Effector memory CD4-positive, alpha-beta T cell (primary cell): ENCODE measurements at places on chromosomes 7 and 10.

DNA sequence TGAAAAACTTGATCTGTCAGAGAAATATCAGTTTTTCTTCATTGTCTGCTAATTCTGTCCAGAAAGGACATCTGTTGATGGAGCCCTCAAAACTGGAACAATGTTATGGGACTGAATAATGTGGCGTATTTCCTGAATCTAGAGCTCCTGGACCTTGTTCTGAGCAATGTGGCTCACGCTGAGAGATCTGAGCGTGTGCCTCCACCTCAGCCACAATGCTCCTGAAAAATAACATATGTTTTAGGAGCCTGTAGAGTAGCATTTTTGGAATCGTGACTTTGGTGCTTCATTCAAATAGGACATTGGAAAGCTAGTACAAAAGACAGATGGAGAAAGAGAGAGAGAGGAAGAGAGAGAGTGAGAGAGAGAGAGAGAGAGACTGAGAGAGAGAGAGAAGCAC, 110.3 kb downstream of the BMPER start:
- DNase-seq = no peak

DNA sequence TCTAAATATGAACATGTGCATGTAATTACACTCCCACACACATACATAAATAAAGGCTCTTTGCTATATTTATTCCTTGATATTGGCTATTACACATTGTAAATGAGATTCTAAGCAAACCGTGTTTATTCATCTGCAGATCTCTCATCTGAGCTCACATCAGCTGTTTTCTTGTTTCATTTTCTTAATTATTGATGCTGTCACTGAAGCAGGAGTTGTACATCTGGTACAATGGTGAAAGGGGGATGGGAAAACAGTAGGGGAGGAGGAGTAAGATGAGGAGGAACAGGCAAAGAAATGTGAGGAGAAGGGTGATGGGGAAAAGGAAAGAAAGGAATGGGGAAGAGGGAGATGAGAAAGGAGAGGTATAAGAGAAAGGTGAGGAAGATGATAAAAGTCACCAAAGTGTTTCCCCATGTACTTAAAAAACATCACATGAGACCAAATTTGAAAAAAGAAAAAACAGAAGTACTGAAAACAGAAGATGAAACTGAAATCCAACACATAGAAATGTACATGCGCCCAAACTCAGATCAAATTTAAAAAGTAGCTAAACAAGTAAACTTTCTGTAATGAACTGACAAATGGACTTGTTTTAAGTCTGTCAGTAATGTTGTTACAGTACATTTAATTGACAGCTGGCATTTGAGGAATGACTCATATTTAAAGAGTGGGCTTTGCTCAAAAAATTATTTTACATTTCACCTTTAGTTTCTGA, 472.2 kb downstream of the ARL4A start:
- no peak for DNase-seq

DNA sequence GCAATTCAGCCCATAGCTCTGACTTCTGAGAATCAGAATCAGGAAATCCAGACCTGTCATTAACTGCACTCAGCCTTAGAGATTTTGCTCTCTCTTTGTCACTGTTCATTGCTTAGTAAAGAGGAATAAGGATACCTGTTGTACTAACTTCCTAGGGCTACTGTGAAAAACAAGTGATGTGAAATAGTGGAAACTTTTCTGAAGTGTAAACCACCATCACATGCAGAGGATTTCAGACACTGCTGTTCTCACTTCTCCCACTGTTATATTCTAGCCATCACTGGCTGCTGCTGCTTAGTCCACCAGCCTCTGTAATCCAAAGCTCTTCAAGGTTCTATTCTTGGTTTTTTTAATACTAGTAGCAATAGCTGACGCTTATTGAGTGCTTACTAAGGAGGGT, 129.6 kb upstream of the CCDC6 start:
- DNase-seq = no peak

GRCh38 chr7:7175075-7175695, 7.2 kb upstream of the C1GALT1 start:
- no peak for DNase-seq

DNA sequence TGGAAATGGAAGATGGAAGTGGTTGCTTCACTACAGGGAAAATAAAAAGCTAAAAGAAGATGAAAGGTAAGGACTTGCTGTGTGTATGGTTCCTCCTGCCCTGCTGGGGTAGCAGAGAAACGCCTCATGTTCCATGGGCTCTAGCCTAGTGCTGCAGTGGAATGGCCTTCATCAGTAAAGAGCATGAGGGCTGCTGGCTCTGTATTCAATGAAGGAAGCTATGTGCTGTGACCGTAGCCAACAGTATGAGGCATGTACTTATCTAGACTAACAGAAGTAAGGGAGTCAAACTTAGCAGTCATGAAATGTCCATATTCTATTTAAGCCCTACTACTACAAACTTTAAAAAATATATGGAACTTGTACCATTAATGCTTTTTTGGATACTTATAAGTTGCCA, 54.3 kb downstream of the GDI2 start:
- DNase-seq = no peak

DNA sequence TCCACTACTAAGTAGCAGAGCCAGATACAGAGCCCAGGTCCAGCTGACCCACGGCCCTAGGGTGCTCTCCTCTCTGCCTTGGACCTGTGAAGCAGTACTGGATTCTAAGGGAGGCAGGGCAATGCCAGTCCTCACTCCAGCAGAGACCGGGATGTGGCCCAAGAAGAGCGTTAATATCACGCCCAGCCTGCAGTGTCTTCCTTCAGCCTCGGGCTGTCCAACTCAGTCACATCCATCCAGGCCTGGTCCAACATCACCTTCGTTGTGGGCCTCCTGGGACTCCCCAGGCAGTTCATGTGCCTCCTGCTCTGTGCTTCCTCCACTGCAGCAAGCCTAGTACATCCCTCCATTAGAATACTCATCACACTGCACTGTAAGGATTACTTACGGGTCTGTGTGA, 114.5 kb downstream of the GRID1 start:
- no peak for DNase-seq

DNA sequence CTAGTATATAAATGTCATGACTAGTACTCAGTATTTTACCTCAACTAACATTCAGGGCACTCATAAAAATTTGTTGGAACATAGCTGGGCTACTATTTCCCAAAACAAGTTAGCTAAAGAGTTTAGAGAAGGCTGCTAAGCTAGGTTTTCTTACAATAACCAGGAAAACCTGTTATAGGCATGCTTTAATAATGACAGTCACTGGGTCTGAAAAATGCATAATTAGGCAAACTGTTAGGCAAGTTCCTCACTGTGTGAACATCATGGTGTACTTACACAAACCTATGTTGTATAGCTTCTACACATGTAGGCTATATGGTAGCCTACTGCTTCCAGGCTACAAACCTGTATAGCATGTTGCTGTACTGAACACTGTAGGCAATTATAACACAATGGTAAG, 79.0 kb downstream of the DNAJC1 start:
- DNase-seq = no peak

GRCh38 chr7:15920953-15921352, 234.5 kb upstream of the MEOX2 start:
- no peak for DNase-seq

- DNase-seq = no peak
These were observed 122.2 kb upstream of the AMPH start for GRCh38 chr7:38753347-38753746.

GRCh38 chr7:12434012-12434642, 30.5 kb upstream of the VWDE start:
- no peak for DNase-seq

- no peak for DNase-seq
These were observed 84.6 kb downstream of the KMT2C start for GRCh38 chr7:152351168-152351567.

GRCh38 chr7:133945497-133945896, 181.6 kb upstream of the LRGUK start:
- DNase-seq = no peak
